ENCODE measurements at places on chromosomes 5 and 9. TPM values are rescaled to one million over a fixed set of nuclear protein-coding genes. Genes with fewer than 3 reads are reported as not detected.

Gene PTGS1
- 0.06 TPM for total RNA-seq

DNA sequence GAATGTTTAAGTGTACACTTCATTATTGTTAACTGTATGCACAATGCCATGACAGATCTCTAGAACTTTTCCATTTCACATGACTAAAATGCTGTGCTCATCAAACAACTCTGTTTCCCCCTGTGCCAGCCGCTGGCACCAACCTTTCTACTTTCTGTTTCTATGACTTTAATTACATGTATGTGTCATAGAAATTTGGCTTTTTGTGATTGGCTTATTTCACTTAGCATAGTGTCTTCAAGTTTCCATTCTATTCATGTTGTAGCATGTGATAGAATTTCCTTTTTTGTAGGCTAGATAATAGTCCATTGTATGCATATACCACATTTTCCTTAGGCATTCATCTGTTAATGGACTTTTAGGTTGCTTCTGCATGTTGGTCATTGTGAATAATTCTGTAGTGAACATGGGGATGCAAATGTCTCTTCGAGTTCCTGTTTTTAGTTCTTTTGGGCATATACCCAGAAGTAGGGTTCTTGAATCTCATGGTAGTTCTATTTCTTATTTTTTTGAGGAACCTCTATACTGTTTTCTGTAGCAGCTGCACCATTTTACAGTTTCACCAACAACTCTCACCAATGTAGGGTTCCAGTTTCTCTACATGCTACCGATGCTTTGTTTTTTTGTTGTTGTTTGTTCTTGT, 184.4 kb upstream of the DMRT1 start:
- DNase-seq: no peak
- H3K27ac ChIP-seq: no peak overlapping the region
- H3K4me1 ChIP-seq: peaks cover 8% of the 10 kb centered on the region
- H3K27me3 ChIP-seq: no peaks in the 10 kb centered on the region

GRCh38 chr5:40346901-40347300, 332.8 kb upstream of the PTGER4 start:
- DNase-seq: no peak
- H3K27ac ChIP-seq: no peak overlapping the region
- H3K27me3 ChIP-seq: no peaks in the 10 kb centered on the region
- H3K4me3 ChIP-seq: no peak overlapping the region
- no peaks in the 10 kb centered on the region for H3K4me1 ChIP-seq
- H3K36me3 ChIP-seq: no peaks in the 10 kb centered on the region

GRCh38 chr5:56951126-56951945, 587 bp downstream of the MIER3 start:
- H3K4me3 ChIP-seq: peak overlapping the region; percentile 95
- H3K36me3 ChIP-seq: 0 out of 3 replicates have a peak, but pooled peaks cover 5% of the 10 kb centered on the region
- H3K4me1 ChIP-seq: peaks cover 31% of the 10 kb centered on the region
- no peak for DNase-seq
- H3K27me3 ChIP-seq: no peaks in the 10 kb centered on the region

DNA sequence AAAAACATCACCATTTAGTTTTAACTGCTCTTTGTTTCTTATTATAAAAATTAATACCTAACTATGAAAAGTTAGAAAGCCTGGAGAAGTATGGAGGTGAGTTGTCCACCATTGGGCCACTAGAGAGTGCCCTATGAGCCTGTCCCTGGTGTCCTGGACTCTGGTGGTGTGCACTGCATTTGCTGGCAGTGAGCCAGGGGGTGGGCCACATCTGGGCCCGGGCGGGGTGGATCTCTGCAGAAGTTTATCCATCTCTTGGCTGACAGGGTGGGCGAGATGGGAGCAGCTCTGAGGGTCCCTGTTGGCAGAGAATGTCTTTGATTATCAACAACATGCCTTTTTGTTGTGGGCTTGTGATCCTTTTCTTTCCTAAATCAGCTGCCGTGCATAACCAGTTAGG, 8.2 kb downstream of the TENT4A start:
- H3K4me1 ChIP-seq: peaks cover 43% of the 10 kb centered on the region
- H3K36me3 ChIP-seq: peaks cover 6% of the 10 kb centered on the region
- DNase-seq: no peak
- no peak overlapping the region for H3K4me3 ChIP-seq

- H3K36me3 ChIP-seq: no peaks in the 10 kb centered on the region
- H3K27me3 ChIP-seq: no peaks in the 10 kb centered on the region
- peak; percentile 48 for DNase-seq
- H3K4me3 ChIP-seq: peak within 1 kb of the TSS; percentile 63
Observed at GRCh38 chr5:141359790-141360426, at the start of gene PCDHGB2. Gene PCDHGB2, plus strand, starts transcription at chr5:141359994. Its CDS starts 142 bp downstream, at chr5:141360136.

Data from HepG2 (cell line).